Esophagus squamous epithelium (tissue), 5 donors: ENCODE measurements at places on chromosomes 1 and 21.

GRCh38 chr1:3645666-3646355 is 4.1 kb downstream of the WRAP73 start:
- DNase-seq = no peak

- no peak for DNase-seq
Measured at GRCh38 chr1:155182052-155182550, 8.5 kb downstream of the TRIM46 start.

DNA sequence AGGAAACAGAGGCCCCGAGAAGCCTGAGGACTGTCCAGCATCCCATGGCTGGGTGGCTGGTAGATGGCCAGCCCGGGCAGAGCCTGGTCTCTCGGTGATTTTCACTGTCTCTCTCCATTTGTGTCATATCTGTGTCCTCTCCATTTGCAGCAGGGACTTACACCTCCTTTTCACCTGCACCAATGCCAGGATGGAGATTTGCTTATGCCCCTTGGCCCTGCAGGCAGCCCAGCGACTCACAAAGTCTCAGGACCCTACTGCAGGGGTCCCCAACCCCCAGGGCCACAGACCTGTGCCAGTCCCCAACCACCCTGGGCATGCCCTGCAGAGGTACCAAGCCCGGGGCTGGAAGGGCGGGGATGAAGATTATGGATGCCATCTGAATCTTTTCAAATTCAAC is 201.6 kb downstream of the RHOU start:
- DNase-seq = no peak

DNA sequence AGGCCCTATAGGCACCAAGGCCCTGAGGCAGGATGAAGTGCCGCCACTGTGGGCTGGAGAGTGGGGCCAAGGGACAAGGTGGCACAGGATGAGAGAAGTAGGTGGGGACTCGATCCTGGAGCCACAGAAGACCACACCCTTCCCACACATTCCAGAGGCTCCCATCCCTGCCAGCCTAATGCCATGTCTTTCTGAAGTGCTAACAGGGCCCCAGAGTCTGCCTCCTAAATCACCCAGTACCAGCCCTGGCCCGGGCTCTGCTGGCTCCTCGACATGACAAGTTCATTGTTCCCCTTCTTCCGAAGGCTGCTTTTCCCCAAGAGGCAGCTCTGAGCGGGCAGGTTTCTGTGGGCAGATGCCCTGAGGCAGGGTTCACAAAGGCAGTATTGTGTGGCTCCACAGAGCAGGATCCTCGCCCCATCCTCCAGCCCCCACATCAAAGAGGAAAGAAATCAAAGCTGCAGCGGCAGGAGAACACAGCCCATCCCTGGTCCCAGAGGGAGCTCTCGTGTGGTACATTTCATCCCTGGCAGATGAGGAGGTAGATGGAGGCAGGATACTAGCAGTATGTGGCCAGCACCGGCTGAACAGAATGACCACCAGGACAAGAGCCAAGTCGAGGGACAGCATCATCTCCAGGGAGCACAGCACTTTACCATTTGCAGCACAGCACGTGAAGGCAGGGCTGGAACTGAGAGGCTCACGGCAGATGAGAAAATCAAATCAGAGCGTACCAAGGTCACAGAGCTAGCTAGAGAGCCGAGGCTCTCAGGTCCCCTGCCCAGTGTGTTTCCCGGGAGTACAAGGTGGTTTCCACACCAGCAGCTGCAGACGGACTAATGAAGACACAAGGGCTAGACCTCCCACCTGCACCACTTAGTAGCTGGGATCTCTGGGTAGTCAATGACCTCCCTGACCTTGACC is 64.8 kb downstream of the SYF2 start:
- no peak for DNase-seq

DNA sequence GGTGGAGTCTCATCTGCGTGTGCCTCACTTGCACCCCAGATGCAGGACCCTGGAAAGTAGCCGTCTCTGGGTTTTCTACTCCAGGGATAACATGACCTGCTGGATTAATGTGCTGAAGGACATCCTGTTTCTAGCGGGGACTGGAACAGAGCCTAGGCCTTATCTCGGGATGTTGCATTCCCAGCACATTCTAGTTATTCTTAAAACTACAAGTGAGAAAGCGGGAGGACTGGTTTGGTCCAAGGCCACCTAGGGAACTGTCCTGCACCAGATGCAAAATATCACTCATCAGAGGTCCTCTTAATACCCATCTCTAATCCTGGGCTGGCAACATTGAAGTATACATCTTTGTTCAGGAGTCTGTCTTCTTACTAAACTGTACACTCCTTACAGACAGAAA is 179.9 kb downstream of the ZC3H11B start:
- DNase-seq = no peak

- DNase-seq = no peak
Measured at GRCh38 chr1:11473491-11474034, 5.4 kb upstream of the DISP3 start.

GRCh38 chr1:111497592-111497991 is 5.8 kb downstream of the ADORA3 start:
- no peak for DNase-seq

DNA sequence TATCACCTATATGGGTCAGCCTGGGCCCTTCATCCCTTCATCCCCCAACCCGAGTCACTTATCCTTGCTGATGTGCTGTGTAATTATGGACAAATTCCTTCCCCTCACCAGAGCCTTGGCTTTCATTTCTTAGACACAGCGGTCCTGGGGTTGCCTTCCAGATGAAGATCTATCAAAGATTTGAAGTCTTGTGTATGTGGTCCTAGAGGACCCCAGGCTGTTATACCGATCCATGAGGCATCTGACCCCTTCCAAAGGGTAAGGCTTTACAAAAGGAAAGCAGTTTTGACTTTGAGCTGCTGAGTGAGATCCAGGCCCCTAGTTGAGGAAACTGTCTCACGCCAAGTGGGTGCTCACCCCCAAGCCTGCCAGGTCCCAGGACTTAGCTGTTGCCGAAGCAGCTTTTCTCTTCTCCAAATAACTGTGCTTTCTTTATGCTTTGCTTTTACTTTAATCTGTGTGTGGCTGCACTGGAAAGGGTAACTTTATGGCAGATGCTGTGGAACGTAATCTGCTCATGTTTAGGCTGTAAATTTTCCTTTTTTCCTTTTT is 37.6 kb downstream of the MAN1C1 start:
- no peak for DNase-seq

- no peak for DNase-seq
Measured at GRCh38 chr1:229952670-229953520, 114.1 kb upstream of the GALNT2 start.

DNA sequence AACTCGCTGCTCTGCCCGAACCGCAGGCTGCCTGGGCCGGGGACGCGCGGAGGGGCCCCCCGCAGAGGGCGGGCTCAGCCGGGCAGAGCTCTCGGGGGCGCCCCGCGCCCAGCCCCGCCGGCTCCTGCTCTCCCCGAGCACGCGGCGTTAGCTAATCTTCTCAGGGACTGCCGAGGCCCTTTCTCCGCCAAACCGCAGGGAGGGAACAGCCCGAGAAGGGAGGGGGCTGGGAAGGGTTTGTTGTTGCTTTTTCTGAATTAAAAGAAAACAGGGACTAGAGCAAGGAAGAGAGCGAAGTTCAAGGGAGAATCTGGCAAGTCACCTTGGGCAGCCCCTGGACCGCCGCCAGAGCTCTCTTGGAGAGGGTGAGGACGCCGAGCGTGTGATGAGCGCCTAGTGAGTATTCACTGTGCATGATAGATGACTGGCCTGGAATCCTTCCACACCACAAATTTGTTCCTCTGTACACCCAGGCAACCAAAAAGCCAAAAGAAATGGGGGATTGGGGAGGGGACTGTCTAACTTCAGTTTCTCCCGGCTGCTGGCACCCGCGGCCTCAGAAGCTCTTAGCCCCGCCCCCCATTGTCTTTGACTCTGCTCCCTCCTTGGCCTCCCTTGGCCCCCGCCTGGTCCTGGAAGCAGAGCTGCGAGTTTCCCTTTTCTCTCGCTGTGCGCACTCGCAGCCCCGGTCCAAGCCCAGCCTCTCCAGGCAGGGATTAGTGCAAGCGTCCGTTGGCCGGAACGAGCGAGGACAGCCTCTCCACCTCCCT is 19.7 kb upstream of the LMX1A start:
- no peak for DNase-seq

DNA sequence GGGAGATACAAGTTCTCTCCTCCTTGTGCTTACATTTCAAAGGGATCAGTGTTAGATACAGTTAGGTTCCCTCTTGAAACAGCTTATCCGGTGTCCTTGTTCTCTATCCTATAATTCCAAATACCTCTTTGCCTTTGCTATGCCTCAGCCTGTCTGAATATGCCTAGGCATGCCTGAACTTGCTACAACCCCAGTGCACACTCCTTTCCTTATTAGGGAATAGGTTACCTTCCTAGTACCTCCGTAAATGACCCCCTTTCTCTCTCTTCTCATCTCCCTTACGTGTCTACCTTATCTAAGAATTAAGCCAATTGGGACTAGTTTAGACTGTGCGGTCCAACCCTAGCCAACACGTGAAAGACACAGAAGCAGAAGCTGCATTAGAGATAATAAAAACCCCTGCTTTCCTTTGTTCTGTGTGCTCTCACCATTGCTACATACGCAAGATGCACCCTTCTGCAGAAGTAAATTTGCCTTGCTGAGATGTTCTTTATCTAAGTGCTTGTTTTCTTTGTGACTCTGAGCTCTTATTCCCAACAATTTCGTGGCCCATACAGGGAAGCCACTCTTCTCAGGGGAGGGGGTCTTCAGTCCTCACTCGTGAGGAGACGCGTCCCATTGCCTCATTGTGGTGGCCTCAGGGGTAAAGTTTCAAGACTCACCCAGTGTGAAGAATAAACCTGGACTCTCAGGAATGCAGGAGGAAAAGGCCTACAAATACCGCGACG is 802.1 kb downstream of the PLA2G4A start:
- DNase-seq = no peak

DNA sequence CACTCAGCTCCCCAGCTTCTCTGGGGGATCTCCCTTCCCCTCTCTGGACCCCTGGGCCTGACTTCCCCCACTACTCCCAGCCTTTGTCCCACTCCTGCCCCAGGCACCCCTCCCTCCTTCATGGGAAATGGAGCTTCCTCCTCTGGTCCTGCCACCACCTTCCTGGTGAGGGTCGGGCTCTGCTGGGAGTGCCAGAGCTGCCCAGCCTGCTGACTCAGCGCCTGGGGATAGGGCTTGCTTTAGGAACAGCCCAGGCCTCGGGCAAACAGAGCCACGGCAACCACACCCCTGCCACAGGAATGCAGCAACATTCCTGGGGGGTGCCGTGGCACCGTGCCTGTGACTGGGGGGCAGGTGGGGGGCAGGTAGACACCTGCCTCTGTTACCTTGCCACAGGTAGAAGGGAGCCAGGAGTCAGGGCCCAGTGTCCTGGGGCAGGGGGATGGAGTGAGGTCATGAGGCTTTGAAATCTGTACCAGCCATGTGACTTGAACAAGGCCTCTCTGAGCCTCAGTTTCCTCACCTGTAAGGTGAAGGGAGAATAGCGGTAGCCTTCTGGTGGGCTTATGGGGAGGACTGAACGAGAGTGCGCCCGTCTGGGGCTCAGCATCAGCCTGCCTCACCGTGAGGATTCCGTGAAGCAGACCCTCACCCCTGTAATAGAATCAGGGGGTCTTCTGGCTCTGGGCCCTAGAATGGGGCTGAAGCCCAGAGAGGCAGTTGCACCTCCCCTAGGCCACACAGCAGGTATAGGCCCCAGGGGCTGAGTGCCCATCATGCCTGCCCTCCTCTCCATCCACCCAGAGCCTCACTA is 17.8 kb upstream of the EPHA2 start:
- DNase-seq = no peak

- no peak for DNase-seq
Measured at GRCh38 chr1:6546326-6546725, 8.0 kb downstream of the NOL9 start.

DNA sequence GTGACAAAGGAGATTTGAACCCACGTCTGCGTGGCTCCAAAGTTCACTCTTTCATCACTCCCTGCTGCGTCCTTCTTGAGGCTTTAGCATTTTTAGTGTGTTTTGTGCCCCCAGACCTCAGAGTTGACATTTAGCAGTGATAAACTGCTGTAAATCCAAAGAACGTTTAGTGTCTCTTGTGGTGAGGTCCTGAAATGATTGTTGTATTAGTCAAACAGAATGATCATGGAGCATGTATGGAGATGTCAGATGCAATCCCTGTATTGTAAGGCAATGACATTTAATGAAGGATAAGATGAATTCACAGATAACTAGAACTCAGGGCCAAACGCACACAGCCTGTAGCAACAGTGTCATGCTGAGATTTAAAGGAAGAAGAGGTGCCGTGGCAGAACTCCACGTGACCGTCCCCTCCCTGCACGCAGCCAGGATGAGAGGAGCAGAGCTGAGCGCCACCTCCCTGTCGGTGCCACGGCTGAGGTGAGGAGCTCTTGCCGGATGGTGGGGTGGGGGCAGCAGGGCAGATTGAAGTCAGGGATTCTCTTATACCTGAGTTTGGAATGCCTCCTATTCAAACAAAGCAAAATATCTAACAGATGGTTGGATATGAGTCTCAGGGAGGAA is 30.1 kb downstream of the NTPCR start:
- DNase-seq = no peak
